ENCODE measurements at places on chromosomes 6 and 20.
A peak's percentile ranks its signal among the peaks of the same experiment; 100 is the strongest.

DNA sequence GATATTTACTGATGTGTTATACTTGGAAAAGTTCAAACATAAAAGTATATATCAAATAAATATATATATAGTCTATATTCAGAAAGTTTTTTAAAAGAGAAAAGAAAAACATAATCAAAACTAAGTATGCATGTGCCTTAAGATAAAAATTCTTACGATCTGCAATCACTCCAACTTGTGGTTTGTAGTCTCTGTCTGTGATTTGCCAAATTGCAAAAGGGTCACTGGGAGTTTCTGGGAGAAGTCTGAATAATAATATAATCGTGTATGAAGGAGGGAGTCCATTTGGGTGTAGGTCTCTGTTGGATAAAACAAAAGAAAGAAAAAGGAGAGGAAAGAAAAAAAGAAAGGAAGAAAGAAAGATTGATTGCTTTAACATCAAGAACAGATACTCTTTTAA lies 92.4 kb downstream of the COL12A1 start:
- DNase-seq = no peak

DNA sequence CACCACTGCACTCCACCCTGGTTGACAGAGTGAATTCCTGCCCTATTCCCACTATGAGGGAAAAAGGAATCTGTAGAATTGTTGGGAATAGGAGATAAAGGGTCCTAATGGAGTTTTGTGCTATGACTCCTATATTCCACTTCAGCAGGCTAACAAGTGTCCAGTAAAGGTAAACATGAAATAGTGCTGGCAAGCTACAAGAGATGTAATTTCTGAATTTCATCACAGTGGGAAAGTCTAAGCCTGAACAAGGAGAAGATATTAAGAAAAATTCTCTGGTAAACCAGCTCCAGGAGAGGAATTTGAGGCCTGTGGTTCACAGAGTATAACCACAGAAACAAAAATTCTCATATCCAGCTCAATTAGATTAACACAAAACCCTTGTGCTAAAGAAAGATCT lies 10.3 kb upstream of the C6orf58 start:
- no peak for DNase-seq

DNA sequence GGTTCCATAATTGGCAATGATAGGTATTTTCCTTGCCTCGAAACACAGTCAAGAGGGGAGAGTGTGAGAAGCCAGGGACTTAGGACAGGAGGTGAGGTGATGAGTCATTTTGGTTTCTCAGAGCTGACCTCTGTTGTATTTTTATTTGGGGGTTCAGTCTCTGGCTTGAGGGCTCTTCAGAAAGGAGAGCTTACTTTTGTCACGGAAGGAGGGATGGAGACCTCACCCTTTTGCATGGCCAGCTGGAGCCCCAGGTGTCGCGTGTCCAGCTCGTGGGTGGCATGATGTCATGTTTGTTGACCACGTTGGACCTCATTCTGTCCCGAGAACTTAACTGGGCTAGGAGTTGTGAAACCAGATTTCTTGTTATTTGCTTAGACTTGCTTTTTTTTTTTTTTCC lies 293.9 kb downstream of the QKI start:
- peak; percentile 62 for DNase-seq

DNA sequence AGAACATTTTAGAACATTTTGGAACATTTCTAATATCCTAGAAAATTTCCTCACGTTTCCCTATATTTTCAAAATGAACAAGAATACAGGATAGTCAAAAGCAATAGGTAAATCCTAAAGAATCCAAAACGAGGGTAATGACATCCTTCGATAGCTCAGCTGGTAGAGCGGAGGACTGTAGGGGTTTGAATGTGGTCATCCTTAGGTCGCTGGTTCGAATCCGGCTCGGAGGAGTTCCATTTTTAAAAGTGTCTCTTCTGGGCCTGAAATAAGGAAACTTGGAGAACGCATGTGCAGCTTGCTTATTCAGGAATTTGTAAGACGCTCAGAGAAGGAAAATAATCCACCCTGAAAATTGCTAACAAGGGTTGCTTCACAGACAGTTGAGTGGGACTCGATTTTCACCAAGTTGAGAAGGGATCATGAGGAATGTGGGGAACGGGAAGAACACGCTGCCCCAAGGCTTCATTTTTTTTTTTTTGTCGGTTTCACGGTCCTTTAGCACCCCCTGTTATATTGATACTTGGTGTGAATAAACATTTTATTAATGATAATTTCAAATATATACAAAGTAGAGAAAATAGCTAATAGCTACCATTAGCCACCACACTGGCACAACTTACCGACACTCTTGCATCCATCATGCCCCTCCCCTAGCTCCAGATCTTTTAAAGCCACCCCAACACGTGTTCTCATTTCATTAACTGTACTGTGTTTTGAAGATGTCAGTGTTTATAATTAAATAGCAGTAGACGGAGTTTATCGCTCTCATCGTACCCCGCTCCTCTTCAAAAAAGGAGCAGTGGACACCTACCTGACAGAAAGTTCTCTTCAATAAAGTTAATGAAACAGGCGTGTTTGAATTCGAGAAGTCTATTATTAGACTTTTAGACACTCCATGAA lies 1.8 kb upstream of the ABT1 start:
- DNase-seq = no peak

DNA sequence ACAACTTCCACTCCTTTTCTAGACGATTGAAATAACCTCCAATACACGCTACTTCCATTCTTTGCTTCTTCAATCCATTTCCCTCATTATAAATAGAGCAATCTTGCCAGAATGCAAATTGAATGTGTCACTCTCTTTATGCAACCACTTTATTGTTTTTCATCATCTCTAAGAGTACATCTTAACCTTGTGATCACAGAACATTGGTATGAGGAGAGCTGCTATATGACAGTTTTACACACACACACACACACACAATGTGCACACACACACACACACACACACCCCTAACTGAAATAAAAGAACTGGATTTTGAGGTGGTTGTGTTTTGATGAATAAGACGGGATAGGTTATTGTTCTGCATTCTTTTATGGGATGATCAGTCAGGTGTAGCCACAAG lies 187.0 kb downstream of the HDGFL1 start:
- DNase-seq = no peak

DNA sequence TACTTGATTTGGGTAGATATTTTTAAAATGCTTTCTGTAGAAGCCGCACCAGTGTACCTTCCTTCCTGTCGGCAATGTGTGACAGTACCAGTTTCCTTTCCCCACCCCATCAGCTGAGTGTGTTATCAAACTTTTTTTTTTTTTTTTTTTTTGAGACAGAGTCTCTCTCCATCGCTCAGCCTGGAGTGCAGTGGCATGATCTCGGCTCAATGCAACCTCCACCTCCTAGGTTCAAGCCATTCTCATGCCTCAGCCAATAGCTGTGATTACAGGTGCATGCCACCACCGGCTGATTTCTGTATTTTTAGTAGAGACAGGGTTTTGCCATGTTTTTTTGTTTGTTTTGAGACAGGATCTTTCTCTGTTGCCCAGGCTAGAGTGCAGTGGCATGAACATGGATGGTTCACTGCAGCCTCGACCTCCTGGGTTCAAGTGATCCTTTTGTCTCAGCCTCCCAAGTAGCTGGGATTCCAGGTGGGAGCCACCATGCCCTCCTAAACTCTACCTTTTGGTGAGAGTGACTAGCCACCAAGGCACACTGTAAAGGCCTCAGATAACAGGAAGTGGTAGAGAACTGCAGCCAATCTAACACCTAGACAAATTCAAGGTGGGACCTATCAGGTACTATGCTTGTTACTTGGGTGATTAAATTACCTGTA lies 26.5 kb upstream of the ZBTB22 start:
- no peak for DNase-seq

DNA sequence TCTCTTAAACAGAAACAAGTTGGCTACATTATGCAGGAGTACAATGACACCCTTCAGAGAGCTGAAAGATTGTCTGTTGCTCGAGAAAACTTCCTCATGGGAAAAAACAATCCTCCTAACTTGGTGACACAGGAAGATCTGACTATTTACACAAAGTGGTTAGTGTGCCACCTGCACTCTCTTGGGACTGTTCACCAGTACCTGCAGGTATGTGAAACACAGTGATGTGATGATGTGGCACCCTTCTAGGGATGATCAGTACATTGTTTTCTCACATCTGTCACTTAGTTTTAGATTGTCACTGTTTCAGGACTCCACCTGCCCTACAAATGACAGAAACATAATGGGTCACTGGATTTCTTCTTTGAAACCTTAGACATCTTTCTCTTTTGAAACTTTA lies 101.8 kb downstream of the CEP57L1 start:
- DNase-seq = no peak

GRCh38 chr6:26457264-26457805 lies 420 bp upstream of the BTN2A1 start:
- no peak for DNase-seq

DNA sequence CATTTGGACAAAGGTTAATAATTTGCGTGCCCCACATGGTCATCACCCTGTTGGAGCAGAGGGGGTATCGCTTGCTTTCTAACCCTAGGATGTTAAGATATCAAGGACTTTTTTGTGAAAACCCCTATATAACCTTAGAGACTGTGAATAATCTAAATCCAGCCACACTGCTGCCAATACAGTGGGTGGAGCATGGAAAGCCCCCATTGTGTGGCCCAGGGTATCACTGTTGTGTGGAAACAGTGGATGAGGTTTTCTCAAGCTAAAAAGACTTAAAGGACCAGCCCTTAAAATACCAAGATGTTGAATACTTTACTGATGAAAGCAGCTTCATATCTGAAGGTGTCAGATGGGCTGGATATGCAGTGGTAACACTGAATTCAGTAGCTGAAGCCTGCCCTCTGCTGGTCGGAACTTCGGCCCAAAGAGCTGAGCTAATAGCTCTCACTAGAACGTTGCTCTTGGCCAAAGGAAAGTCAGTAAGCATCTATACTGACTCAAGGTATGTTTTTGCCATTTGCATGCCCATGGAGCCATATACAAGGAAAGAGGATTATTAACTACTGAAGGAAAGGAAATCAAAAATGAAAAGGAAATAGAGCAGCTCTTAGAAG lies 695.2 kb downstream of the PHF3 start:
- DNase-seq = no peak

- DNase-seq = peak; percentile 74
Observed at GRCh38 chr6:56890683-56891429, 64.1 kb upstream of the BEND6 start.

- no peak for DNase-seq
Observed at GRCh38 chr20:9140162-9140760, 71.4 kb downstream of the PLCB4 start.

DNA sequence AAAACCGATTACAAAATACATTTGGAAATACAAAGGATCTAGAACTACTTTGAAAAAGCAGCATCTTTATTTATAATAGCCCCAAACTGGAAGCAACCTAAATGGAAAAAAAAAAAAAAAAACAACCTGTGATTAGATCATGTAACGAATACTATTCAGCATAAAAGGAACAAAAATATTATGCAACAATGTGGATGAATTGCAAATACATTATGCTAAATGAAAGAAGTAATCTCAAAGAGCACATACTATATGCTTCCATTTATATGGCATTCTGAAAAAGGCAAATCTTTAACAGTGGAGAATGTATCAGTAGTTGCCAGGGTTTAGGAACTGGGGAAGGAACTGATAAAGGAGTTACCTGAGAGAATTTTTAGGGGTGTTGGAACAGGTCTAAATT lies 28.9 kb downstream of the IRAK1BP1 start:
- no peak for DNase-seq

- DNase-seq = no peak
Observed at GRCh38 chr6:28634411-28634760, 108.7 kb downstream of the GPX5 start.

DNA sequence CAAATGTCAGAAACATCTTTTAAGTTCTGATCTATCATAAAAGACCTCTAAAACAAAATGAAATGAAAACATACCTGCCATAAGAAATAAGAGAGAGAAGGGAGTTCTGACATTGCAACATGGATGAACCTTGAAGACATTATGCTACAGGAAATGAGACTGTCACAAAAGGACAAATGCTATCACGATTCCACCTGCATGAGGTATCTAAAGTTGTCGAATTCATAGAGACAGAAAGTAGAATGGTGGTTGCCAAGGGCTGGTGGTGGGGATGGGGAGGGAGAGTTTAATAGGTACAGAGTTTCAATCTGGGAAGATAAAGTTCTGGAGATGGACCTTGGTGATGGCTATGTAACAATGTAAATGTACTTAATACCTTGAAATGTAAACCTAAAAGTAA lies 3.3 kb downstream of the EZR start:
- DNase-seq = no peak

DNA sequence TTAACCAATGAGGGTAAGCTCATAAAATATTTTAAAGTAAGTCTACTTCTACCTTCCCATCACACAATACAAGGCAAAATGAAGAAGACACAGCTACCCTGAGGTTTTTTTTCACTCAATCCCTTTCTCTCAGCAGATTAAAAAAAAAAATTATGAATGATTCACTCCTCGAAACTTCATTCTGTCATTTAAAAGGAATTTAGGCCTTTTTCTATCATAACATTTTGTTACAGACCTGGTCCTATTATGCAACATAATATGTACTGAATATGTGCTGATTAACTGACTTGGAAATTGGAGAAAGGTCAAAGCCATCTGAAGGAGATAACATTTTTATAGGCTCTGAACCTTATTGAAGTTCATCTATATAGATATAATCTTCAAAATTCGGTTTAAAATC lies 45.5 kb downstream of the PRL start:
- no peak for DNase-seq

- DNase-seq = no peak
Observed at GRCh38 chr20:22512911-22513489, 71.4 kb downstream of the FOXA2 start.

DNA sequence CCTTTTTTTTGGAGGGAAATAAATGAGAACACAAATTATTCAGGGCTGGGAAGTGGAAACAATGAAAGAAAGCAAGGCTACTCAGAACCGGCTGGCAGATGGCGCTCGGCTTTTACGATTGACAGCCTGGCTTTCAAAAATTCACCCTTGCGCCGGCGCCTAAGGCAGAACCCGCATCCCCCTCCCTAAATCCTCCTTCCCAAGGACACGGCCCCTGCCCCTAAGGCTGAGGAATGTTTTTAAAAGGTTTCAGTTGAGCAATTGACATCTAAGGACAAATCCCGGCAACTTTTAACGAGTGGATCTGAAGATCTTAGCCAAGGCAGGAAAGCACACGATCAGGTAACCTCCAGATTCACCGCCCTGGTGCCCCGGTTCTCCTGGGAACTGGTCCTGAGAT lies 16.3 kb downstream of the GNAS start:
- no peak for DNase-seq

DNA sequence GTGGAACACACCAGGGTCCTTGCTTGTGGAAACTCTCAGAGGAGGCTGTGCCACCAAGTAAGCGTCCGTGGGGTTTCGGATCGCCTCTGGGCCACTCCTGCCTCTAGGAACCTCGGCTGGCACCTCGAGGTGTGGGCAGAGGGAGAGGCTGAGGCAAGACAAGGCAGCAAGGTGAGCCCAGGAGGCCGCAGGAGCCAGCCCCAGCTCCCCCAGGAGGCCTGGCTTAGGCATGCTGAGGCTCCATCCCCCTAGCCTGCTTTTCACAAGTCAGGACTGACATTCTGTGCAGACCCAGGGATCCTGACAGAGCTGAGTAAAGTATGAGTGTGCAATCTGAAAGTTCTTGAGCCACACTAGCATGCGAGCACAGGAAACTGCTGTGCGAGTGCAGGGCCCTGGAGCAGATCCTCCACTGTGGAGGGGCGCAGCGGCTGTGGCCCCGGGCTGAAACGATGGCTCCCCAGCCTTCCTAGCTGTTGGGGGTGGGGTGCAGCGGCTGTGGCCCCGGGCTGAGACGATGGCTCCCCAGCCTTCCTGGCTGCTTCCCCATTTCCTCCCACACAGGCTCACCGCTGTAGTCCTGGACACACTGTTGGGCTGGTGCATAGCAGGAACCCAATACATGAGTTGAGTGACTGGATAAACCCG lies 75.2 kb upstream of the CD93 start:
- no peak for DNase-seq

GRCh38 chr20:3592931-3593330 lies 70.3 kb downstream of the GFRA4 start:
- DNase-seq = no peak
